ENCODE measurements at places on chromosomes 5 and 9. TPM values are rescaled to one million over a fixed set of nuclear protein-coding genes. Genes with fewer than 3 reads are reported as not detected.
A peak's percentile ranks its signal among the peaks of the same experiment; 100 is the strongest.

DNA sequence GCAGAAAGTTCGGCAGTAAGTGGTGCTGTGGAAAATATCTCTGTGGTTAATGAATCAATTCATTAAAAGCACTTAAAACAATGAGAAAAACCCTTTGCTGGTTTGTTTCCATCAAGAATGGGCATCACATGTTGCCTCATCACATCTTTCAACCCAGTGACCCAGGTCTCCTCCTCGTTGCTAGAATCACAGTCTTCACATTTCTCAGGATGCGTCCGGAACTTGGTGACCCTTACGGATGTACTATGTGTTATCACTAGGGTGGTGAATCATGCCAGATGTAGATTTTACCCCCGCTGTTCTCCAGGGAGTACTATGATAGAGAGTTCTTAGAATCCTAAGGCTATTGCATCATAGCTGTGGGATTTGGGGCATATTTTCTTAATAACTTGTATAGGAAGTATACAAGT, 217.9 kb upstream of the KLF4 start:
- DNase-seq: no peak

DNA sequence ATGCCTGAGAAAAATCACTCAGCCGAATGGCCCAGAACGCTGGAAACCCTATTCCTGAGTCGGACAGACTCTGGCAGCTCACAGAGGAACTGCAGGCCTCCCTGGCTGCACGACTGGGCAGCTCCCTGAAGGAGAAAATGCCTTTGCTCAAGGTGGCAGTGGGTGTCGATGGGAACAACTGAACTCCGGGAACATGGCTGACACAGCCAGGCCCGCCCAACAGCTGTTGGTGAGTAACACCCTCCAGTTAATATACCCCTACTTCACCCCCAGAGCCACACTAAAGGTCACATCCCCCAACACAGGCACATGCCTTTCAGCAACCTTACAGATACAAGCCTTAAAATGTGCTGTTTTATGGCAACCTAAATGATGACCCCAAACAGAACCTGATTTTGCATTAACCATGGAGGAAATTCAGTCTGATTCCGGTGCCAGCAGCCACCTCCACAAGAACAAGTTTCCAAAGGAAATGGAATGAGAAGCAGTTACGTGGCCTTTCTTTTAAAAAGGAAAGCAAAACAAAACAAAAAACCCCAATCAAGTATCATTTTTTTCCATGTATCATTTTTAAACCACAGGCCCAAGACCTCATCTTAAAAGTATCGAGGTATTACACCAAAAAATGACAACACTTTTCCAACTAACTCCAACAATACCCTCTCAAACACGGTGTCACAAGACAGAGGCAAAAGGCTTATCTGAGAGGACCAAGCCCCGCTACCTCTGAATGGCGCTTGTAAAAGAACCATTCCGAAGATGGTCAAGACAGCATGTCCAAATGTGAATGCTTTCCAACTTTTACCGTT, 3.1 kb downstream of the KLF9 start:
- DNase-seq: peak; percentile 95

DNA sequence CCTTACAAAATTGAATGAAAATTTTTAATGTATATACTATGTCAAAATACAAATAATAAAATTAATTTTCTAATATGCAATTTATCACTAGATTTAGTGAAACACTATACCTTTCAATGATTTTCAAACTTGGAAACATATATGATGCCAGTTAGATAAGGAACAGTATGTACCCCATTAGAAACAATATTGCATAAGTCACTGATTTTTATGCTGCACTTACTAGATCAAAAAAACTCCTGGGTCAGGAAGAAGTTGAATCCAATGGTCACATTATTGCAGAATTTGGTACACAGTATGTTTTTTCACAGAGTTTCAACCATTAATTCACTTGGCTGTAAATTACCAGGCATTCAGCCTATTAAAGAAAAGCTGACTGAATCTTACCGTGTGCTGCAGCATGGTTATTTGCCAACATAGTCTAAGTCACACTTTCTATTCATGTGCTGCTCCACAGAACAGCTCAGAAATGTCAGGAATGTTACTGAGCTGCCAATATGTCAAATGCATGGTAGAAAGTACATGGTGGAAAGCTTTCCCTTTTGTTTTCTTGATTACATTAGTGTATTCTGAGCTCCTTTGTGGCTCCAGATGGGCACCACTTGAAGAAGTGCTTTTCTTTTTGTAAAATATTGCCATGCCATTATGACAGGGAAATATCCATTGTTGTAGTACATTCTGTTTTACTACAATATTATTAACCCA, 9.9 kb upstream of the PRR16 start:
- no peak for DNase-seq

- DNase-seq: no peak
Measured at GRCh38 chr9:126420643-126421564, 94.3 kb downstream of the MVB12B start.

DNA sequence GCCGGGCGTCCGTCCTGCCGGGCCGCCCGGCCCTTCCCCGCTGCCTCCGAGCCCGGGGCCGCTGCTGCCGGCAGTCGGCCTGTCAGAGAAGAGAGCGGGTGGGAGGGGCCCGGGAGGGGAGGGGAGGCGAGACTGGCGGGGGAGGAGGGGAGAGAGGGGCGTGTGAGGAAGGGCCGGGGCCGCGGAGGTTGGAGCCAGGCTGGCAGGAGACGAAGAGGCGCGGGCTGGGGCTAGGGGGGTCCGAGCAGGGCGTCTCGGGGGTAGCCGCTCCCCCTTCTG, 570 bp downstream of the CREBRF start:
- DNase-seq: no peak

DNA sequence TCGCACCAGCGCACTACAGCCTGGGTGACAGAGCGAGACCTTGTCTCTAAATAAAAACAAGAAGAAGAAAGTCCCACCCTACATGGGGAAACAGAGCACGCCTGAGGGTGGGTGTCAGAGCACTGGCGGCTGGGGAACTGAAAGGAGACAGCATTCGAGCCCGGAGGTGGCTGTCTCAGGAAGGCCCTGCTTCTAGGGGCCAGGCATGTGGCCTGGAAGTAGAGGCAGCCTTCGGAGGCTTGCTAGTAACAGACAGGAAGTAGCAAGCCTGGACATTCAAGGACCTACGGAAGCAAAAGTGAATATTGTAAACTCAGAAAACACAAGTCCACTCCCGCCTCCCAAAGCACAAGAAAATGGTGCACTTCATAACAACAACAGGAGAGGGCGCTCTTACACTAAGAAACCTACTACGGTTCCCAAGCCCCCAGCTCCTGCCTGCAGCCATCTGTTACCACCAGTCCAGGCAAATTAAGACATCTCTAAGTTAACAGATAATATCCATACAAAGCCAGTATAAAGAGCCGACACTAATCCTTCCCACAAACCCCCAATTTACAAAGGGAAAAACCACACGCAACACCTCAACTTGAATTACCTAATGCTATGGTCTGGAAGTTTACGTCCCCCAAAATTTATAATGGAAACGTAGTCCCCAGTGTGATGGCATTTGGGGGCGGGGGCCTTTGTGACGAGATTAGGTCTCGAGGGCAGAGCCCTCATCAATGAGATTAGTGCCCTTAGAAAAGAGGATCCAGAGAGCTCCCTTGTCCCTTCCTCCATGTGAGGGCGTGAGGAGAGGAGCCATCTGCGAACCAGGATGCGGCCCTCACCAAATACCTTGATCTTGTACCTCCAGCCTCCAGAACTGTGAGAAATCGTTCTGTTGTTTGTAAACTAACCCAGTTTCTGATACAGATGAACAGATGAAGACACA, 7.7 kb downstream of the RASGEF1C start:
- peak; percentile 88 for DNase-seq

DNA sequence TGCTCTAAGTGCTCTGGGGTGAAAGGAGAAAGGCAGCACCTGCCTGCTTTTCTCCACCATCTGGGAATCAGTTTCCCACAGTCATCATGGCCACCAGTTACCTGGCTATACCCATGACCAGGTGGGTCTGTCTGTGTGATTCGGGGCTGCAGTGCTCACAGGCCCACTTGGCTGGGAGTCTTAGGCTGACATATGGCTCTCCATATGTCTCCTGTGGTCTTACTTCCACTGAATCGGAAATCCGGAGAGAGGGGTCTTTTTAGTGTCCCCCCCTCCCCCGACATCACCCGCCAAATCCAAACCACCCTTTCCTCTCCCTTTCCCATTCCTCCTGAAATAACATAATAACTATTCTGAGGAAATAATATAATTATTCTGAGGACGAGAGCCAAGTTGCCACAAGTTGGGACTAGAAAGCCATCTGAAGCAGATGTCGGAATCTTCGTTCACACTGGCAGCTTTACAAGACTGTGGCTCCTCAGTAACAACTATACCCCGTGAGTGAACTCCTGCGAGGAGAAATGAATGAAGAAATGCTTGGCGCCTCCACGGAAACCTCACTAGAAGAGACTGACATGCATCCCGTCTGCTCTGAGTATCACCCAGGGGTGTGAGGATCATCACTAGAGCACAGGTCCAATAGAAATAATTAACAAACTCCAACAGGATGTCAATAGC, 143.4 kb downstream of the MYO10 start:
- no peak for DNase-seq

GRCh38 chr5:155053501-155053900, 39.9 kb downstream of the KIF4B start:
- no peak for DNase-seq

DNA sequence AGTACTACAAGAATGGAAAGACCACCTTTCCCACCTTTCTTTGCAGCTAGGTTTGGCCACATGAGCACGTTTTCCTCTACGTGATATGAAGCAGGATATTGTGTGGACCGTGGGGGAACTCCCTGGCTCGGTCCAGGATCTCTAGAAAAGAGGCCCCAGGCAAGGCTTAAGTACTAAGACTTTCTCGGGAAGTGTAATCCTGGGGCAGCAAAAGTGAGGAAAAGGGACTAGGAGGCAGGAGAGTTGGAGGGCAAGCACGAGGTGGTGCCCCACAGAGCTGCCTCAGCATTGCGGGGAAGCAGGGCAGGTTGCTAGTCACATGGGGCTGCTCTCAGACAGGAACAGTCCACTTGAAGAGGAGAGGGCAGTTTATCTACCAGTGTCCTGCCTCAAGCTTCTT, 235.1 kb downstream of the GADD45G start:
- peak; percentile 89 for DNase-seq

- no peak for DNase-seq
Measured at GRCh38 chr5:2708132-2708531, 43.3 kb downstream of the IRX2 start.

DNA sequence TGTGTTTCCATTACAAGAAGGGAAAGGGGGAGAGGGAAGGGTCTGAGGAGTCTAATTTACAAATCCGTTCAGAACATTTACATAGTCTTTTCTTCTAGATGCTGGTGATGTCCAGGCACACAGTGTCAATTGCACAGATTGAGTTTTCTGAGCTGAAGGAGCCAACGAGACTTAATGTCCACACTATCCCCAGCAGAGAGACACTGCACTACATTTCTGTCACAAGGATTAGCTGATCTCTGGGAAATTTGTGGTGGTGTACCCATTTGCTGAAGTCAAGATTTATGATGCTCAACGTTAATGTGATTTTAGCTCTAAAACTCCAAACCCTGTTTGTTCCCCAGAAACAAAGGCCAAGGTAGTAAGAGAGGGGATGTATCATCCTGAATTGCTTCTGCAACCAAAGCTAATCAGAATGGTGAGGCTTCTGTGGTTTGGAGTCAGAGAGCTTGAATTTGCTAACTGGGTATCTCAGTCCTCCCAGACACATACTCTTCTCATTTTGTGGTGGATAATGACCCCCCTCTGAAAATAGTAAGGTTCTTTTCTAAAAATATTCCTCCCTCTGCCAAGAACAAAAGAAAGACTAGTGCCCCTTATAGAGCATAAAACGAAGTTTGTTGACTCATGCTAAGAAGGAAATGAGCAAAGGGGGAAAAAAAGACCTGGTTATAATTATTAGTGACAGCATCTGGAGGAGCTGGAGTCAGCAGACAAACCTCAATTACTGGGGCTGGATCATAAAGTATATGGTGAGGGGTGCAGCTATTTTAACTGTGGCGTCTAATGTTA, 416.9 kb downstream of the PSAT1 start:
- DNase-seq: no peak

DNA sequence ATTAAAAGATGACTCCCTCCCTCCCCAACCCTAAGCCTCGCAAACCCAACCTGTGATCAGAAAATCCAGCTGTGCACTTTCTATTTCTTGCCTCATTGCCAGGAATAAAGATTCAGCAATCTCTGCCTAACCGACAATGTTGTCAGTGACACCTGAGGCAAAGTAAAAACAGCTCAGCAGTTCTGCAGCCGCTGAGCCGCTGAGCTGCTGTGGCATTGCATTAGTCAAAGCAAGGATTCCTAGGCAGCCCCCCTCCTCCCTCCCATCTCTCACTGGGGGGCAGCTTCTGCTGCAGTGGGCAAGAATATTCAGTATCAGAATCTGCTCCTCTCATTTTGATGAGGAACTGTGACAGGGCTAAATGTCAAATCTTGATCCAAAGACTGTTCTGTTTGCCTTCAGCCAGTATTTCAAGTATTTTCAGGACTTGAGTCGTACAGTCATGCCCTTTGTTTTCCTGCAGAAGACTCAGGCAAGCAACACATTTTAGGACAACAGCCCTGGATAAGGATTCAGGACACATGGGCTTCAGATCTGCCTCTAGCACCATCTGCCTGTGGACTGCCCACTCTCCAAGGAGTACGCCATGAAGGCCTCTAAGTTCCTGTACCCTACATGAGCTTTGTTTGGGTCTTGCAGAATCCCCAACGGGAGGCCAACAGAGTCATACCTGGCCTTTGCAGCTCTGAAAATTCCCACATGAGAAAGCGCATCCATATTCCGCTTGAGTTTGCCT, 41.1 kb upstream of the DAP start:
- no peak for DNase-seq

The TEX48 gene
- not detected for total RNA-seq

- no peak for DNase-seq
Measured at GRCh38 chr9:87959916-87960581, 14.3 kb downstream of the CDK20 start.

DNA sequence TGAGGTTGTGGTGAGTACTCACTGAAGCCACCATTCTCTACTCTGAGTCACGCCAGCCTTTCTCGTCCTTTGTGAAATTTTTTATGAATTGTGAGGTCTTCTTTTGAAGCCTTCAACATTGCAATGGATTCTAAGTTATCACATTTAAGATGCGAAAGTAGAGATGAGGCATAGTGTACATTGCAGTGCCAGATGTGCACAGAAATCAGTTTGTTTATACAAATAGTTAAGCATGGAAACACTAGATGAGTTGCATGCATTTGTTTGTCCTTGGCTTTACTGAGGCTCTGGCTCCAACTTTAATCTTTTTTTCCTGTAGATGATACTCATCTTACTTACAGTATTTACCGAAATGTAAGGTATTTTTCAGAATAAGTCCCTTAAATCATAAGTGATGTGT, 453.7 kb upstream of the RIOK2 start:
- DNase-seq: no peak

The SGCD gene
- total RNA-seq: 31.0 TPM

The BRINP1 gene
- not detected for total RNA-seq

GRCh38 chr5:115579216-115579615, 23.1 kb downstream of the TICAM2 start:
- DNase-seq: no peak

The LCN2 gene
- not detected for total RNA-seq

- no peak for DNase-seq
Measured at GRCh38 chr5:52922384-52922783, 66.8 kb upstream of the ITGA2 start.
